Body of pancreas (tissue), 4 donors: ENCODE measurements at places on chromosomes 5 and 9.

DNA sequence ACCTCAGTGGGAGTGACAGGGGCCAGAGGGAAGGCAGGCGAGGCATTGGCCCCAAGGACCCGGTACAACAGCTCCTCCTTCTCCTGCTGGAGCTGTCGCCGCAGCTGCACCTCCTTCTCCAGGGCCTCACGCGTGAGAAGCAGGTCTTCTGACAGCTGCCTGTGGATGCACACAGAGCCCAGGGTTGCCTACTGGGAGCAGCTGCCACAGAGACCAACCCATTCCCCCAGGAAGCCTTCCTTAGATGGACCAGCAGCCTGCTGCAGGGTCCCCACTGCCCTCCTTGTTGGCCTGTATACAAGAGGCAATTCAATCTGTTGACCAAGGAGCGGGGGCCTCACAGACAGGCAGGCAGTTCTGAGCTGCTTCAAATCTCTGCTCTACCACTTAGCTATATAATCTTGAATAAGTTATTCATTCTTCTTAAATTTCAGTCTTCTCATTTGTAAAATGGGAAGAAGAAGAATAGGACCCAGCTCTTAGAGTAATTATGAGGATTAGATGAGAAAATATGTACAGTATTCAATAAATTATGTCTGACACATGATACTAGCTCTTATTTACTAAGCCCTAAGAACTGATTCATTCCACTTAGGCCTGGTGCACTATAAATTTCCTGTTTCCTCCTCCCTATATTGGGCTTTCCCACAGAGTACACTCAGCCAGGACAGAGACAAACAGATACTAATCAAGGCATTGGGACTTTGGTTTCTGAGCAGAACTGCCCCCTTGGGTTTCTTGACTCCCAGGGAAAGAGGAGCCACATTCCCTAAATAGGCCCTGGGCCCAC is 26.1 kb upstream of the ANXA6 start:
- no peak for DNase-seq

- DNase-seq: no peak
These were observed 302.1 kb upstream of the IRX4 start for GRCh38 chr5:2184563-2185540.

GRCh38 chr5:155546075-155546474 is 532.5 kb downstream of the KIF4B start:
- DNase-seq: no peak

- peak; percentile 62 for DNase-seq
These were observed 1.1 kb downstream of the CTNNAL1 start for GRCh38 chr9:109012009-109012875.

- no peak for DNase-seq
These were observed 4.4 kb upstream of the CEP72 start for GRCh38 chr5:607541-608428.

- no peak for DNase-seq
These were observed 5.4 kb downstream of the NACC2 start for GRCh38 chr9:136089697-136090045.

DNA sequence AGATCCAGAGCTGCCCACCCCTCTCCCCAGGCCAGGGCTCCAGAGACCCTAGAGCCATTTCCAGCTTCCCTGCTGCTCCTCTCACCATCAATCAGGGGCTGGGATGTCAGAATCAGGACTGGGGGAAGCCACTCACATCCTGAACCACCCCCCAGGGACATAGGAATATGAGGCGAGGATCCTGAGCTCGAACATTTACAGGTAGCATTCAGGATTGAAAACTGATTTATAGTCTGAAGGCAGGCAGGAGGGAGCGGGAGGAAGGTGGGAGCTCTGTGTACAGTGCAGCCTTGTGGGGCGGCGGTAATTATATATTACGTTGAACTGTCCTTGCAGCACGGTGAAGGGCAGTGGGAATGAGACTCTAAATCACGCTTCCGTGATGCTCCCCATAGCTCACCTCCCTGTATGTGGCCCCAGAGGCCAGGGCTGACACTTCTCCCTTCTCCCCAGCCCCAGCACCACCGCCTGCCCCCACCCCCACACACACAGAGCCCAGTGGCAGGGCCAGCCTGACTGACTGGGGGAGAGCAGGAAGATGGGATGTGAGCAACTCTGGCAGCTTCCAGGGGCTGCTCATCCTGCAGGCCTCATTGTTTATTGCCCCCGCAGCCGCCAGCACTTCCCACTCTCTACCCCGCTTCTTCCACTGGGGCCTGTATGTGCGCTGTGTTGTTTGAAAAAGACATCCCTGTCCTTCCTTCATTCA is 76.0 kb upstream of the HSPA9 start:
- DNase-seq: no peak

DNA sequence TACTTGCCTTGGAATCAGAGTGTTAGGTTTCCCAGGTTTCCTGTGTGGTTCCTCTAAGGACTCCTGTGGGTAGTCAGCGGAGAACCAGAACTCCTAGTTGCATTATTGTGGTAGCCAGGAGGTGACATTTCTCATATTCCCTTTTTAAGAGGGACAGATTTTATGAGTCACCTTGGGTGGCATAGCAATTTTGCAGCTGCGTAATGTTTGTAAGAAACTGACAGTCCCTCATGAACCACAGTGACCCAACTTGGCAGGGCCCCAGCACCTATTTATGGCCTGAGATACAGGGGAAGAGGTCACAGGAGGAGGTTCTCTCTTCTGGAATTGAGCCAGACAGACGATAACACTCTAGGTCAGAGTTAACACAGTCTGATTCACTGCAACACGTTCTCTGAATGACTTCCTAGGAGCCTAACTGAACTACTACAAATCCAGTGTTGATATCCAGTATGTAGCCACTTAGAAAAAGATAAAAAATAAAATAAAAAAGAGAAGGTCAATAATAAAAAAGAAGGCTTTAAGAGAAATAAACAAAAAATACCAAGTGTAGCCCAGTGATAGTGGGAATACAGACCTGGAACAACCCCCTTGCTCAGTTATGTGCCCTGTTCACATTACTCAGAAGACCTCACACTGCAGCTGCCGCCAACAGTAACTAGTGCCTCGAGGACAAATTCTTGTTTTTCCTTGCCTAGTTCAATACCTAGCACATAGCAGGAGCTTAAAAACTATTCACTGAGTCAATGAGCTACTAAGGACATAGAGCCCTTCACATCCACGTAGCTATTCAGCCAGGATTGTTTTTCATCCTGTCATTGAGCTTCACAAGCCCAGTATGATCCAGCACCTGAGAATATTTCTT is 50.7 kb upstream of the VLDLR start:
- peak; percentile 94 for DNase-seq

DNA sequence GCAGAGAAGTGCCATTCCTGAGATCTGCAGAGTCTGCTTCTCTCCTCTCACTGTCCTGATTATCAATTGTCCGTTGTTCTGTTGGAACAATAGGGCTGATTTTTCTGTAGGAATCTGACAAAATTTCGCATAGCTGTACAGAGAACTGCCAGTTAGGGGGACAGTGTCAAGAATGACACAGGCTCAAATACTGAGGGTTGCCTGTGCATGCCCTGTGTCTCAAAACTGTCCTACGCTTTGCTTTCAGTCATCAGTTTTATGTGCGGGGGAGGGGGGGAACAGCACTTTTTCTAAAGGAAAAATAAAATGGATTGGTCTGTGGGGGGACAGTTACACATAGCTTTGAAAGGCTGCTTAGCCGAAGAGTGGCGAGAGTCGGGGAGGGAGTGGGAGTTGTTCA is 248.6 kb downstream of the PDZD2 start:
- no peak for DNase-seq

GRCh38 chr9:89661391-89661949 is 56.7 kb downstream of the GADD45G start:
- peak; percentile 50 for DNase-seq

- DNase-seq: no peak
These were observed 22.4 kb downstream of the MOCS2 start for GRCh38 chr5:53087171-53087570.

GRCh38 chr5:41510176-41510831 is at the start of gene PLCXD3:
PLCXD3 (minus strand) TSS chr5:41510601; CDS start chr5:41510526, 75 bp downstream.
- DNase-seq: peak; percentile 70

GRCh38 chr9:89802781-89803355 is 198.1 kb downstream of the GADD45G start:
- DNase-seq: peak; percentile 31

DNA sequence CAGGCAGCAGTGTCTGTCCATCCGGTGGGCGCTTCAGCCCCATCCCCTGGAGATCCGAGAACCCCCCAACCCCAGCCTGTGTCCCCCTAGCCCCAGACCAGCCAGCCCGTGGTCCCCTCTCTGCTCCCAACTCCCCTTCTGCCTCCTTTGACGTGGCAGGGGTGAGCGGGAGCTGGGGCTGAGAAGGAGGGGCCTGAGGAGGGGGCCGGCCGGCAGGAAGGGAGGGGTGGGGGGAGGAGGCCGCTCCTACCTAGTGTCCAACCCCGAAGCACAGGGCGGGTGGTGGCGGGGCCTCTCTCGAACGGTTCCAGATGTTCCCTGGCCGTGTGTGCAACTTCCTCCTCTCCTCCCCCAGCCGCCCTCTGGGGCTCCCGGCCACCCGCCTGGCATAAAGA is 31.0 kb downstream of the GOLGA2 start:
- DNase-seq: no peak

GRCh38 chr9:128192601-128193371 is 1.4 kb upstream of the CIZ1 start:
- peak; percentile 77 for DNase-seq

GRCh38 chr5:76849419-76850291 is at the start of gene S100Z:
S100Z (plus strand) TSS chr5:76850014; CDS start chr5:76875360, 25,346 bp downstream.
- no peak for DNase-seq

- DNase-seq: no peak
These were observed 181.7 kb downstream of the ELAVL2 start for GRCh38 chr9:23644326-23644725.

DNA sequence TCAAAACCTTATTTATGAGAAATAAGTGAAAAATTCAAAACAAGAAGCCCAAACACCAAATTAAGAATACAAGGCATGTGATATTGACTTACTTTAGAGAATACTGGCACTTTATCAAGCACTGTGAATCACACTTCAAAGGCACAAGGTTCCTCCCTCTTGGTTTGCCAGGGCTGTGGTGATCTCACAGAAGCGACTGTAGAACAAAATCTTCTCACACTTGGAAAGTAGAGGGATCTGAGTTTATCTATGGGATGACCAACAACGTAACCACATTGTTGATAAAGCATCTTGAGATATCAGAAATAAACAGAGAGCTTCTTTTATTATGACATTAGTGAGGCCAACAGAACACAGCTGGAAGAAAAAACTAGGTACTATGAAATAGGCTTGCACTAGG is 295.9 kb downstream of the NFIB start:
- no peak for DNase-seq

- no peak for DNase-seq
These were observed 521.9 kb downstream of the PDE4D start for GRCh38 chr5:59371525-59372127.
